SW 1271 (cell line): ENCODE measurements at places on chromosomes 13 and 19.

GRCh38 chr19:19597809-19598306, 20.6 kb downstream of the PBX4 start:
- no peak for DNase-seq

- no peak for DNase-seq
Observed at GRCh38 chr19:33280351-33280921, 21.9 kb downstream of the CEBPA start.

GRCh38 chr19:6466526-6467248, 2.6 kb downstream of the CRB3 start:
- DNase-seq: no peak

DNA sequence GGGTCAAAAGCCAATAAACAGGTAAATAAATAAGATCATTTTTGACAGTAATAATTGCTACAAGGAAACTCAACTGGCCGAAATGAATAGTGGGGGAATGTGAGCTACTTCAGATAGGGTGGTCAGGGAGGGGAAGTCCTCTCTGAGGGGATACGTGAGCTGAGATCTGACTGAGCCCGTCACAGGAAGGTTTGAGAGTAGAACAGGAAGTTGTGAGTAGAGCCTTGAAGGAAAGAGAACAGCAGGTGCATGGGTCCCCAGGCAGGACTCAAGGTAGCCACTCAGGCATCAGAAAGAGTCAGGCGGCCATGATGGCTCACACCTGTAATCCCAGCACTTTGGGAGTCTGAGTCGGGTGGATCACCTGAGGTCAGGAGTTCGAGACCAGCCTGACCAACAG, 6.3 kb downstream of the IRGQ start:
- no peak for DNase-seq

GRCh38 chr19:32767951-32768679, 48.5 kb downstream of the TDRD12 start:
- no peak for DNase-seq

- DNase-seq: peak; percentile 18
Observed at GRCh38 chr19:55353803-55354697, 469 bp downstream of the COX6B2 start.

DNA sequence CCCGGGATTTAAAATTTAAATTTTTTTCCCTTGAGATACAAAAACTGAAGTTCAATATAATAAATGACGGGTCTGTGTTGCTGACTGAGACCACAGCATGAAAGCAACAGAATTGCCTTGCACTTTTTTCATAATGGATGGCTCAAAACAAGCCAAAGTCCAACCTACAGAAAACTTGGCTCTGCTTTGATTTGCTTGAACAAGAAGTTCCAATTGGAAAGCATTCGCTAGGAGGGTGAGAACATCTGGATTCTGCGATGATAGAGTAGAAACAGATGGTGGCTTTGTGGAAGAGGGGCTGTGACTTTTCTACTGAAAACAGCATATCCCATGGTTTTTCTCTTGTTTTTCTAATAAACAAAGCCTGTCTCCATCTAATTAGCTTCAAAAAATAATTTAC, 46.4 kb downstream of the THSD1 start:
- DNase-seq: no peak

DNA sequence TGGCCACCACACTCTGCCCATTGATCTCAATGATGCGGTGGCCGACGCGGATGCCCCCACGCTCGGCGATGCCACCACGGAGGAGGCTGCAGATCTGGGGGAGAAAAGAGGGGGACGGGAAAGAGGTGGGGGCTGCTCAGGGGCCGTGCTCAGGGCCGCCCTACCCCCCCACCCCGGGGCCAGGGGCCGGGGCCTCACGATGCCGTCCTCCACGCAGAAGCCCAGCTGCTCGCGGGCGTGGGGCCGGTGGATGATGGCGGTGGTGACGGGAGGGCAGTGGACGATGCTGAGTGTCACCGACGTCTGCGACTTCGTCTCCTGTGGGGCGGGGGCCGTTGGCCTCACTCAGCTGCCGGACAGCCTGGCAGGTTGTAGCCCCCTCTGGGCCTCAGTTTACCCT, 10.3 kb downstream of the APBA3 start:
- no peak for DNase-seq

- no peak for DNase-seq
Observed at GRCh38 chr19:54425382-54425723, 10.1 kb downstream of the TTYH1 start.

DNA sequence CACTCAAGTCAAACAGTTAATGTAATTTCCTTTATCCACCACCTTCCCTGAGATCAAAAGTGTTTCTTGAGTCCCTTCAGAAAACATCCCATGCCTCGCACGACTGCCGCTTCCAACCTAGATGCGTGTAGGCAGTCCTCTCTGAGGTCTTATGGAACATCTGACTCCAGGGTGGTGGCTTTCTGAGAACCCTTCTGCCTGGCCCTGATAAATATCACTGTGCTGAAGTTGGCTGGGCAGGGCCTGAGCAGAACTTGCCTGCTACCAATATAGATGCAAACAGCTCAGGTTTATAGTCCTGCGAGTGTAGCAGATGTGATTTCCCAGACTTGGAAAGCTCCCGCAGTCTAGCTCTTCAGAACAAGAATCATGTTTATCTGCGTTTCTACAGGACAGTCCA, 61.1 kb upstream of the GPR12 start:
- no peak for DNase-seq

DNA sequence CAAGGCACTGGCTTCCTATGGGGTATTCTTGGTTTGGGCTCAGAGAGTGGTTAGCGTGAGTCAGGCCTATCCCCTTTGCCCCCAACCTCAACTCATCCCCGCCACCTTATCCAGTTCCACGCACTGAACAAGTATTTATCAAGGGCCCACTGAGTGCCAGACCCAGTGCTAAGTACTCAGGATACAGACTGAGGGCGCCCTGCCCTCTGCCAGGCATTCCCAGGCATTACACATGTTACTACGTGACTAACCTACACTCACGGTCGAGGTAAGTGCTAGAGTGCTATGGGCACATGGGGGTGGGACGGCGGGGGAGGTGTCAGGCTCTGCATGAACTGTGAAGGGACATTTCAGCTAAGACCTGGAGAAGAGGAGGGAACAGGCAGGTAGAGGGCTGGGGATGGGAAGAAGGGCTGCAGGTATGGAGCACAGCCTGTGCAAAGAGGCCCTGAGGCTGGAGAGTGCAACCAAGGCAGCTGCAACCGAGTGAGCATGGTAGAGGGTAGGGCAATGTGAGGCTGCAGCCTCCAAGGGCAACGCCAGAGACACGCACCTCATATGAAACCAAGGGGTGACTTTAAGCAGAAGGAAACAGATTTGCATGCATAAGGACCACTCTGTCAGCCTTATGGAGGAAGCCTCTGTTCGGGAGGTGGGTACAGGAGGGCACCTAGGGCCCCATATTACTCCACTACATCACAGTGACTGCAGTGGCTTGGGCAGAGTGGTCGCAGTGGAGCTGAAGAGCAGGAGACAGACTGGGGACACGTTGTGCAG, 22.5 kb downstream of the DHRS12 start:
- DNase-seq: no peak

- peak; percentile 6 for DNase-seq
Observed at GRCh38 chr19:19062454-19063182, 1.2 kb upstream of the SLC25A42 start.

GRCh38 chr19:32465176-32465575, 59.6 kb downstream of the DPY19L3 start:
- DNase-seq: no peak

GRCh38 chr13:27432180-27432579, 7.8 kb downstream of the GTF3A start:
- no peak for DNase-seq

DNA sequence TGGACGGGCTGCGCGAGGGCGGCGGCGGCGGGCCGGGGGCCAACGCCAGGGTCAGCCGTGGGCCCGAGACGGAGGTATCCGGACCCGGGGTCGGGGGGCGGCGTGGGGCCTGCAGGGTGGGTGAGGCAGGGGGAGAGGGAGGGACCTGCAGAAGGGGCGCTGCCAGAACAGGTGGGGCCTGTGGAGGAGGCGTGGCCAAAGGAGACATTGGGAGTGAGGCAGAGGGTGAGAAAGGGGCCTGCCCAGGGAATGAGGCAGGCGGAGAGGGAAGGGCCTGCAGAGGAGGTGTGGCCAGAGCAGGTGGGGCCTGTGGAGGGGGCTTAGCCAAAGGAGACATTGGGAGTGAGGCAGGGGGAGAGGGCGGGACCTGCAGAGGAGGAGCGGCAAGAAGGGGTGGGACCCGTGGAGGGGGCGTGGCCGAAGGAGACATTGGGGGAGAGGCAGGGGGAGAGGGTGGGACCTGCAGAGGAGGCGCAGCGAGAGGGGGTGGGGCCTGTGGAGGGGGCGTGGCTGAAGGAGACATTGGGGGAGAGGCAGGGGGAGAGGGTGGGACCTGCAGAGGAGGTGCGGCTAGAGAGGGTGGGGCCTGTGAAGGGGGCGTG, 4.2 kb downstream of the PRR36 start:
- DNase-seq: no peak

DNA sequence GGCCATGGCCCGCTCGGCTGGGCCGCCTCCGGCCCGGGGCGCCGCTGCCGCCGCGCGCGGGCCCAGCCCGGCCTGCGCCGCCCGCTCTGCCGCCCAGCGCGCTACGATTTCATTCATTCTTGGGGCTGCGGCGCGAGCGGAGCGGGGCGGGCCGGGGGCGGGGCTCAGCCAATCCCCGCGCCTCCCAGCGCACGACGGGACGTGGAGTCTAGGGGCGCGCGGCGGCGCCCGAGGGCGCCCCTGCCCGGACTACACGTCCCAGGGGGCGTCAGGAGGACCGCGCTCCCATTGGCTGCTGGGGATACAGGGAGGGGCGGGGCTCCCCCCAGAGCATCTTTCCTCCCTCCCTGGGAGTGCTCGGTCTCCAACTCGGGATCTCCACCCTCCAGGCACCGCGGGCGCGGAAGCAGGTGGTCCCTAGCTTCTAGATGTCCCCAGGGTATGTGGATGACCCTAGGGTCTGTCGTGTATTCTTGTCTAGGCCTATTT, 5.6 kb upstream of the DPF1 start:
- peak; percentile 31 for DNase-seq

GRCh38 chr19:53553865-53554791, 16.2 kb downstream of the ZNF331 start:
- no peak for DNase-seq

DNA sequence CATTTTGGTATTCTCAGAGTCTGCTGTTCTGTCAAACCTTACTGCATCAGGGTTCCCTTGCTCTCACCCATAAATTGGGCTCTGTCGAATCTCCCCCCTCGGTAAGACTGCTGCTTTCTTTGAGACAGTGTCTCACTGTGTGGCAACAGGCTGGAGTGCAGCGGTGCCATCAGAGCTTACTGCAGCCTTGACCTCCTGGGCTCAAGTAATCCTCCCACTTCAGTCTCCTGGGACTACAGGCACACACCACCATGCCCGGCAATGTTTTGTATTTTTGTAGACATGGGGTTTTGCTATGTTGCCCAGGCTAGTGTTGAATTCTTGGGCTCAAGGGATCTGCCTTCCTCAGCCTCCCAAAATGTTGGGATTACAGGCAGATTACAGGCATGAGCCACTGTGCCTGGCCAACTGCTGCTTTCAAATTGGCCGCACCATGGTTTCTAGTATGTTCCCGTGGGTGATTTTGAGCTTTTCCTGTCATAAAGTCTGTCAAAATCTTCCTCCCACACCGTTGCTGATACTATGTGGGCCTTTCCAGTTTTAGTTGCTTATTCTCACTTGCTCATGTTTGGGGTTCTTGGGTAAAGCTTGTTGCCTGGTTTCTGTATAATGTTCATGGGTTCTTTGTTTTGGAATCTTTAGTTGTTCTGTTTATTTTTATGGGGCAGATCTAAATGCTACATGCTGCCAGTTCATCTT, 10.6 kb downstream of the RFC3 start:
- DNase-seq: no peak
